Stomach (tissue), 19 donors: ENCODE measurements at places on chromosomes 11 and 22. TPM values are rescaled to one million over a fixed set of nuclear protein-coding genes. Genes with fewer than 3 reads are reported as not detected.

DNA sequence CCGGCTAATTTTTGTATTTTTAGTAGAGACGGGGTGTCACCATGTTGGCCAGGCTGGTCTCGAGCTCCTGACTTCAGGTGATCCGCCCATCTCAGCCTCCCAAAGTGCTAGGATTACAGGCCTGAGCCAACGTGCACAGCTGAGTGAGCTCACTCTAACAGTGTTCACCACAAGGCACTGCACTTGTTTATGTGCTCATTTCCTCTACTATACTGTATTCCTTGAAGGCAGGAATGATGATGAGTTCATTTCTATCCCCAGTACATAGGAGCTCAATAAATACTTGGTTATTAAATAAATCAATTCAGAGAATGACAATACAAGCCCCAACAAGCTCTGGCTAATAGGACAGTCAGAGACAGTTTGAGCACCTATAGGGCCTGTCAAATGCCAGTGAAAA is 29.1 kb downstream of the ALG8 start:
- H3K27ac ChIP-seq: no peak overlapping the region
- no peaks in the 10 kb centered on the region for H3K4me1 ChIP-seq
- no peak overlapping the region for H3K4me3 ChIP-seq

CARD10 gene
- 13.6 TPM for polyA plus RNA-seq

DNA sequence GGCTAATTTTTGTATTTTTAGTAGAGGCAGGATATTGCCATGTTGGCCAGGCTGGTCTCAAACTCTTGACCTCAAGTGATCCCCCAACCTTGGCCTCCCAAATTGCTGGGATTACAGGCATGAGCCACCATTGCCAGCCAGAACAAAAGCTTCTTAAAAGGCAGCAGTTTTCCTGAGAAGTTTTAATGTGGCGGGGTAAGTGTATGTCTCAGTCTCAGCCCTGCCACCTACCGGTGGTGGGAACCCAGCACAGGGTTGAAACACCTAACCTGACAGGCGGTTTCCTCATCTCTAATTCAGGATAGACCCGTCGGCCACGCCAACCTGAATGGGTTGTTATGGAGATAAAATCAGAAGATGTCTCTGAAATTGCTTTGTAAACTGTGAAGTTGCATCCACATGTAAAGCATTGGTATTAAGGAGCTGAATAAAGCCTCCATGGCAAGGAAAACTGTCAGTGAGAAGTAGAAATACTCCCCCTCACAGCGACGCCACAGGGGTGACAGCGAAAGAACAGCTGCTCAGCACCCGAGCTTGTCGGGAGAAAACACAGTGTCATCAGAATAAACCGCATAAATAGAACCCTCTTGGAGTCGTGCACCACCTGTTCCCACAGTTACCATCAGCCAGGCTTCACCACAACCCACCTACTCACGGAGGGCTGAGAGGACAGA is 165.9 kb upstream of the NCAM1 start:
- H3K4me3 ChIP-seq: no peak overlapping the region
- H3K27me3 ChIP-seq: no peaks in the 10 kb centered on the region
- peaks cover 6% of the 10 kb centered on the region for H3K4me1 ChIP-seq
- DNase-seq: peak; percentile 41
- no peak overlapping the region for H3K27ac ChIP-seq

DNA sequence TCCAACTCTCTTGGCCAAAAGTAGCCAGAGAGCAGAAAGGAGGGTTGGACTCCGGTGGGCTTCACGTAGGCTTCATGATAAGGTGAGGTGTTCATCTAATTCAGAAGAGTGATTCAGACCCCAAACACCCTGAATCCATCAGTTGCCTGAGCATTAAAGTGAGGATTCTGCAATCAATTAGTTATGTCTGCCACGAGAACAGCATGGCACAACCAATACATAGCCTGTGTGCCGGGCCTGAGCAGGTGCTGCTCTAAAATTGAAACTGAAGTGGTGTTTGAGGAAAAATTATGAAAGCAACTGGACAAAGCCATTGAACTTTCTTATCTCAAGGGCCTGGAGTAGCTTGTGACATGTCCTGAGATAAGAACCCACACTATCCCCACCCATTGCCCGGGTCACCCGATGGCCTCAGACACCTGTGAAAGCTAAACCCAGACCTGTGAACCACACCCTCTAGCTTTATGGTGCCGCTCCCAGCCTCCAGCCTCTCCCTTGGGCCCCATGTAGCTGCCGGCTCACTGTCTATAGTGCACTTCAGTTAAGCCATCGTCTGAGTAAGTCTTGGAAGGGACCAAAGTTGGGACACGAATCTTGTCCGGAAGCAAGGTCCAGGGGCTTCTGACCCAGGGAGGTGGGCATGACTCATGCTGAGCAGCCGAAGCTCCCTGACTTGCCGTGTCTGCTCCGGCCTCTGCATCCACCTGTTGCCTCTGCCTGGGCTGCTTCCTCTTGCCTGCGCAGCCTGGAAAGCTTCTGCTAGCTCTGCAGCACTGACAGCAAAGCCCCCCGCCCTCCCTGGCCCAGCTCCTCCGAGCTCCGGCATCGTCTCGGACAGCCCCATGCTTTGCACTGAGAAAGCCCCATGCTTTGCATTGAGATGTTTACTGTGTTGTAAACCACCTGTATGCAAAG is 5.7 kb upstream of the MYEOV start:
- H3K4me3 ChIP-seq: no peak overlapping the region
- no peaks in the 10 kb centered on the region for H3K27me3 ChIP-seq
- peak overlapping the region; percentile 20 for H3K27ac ChIP-seq
- no peaks in the 10 kb centered on the region for H3K36me3 ChIP-seq
- peaks cover 1% of the 10 kb centered on the region for H3K4me1 ChIP-seq
- peak; percentile 68 for DNase-seq

DNA sequence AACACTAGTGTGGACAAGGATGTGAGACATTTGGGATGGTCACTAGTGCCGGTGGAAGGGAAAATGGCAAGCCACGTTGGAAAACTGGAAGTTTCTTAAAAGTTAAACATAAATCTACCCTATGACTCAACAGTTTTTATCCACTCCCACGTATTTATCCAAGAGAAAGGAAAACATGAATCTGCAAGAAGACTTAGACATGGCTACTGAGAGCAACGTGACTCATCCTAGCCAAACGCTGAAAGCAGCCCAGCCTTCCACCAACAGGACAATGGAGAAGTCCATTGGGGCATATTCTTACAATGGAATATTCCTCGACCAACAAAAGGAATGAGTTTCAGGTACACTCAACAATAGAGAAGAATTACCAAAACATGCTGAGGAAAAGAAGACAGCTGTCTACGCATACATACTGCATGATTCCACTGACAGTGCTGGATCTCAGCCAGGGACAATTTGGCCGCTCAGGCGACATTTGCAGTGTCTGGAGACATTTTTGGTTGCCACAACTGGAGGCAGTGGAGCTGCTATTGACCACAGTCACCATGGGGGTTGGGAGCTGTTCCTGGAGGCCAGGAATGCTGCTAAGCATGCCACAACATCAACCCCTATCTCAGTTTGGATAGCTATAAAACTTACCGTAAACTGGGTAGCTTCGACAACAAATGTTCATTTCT is 21.2 kb downstream of the SYT13 start:
- no peak overlapping the region for H3K27ac ChIP-seq
- H3K4me1 ChIP-seq: no peaks in the 10 kb centered on the region
- no peak for DNase-seq
- H3K27me3 ChIP-seq: peaks cover 60% of the 10 kb centered on the region
- H3K36me3 ChIP-seq: no peaks in the 10 kb centered on the region

DNA sequence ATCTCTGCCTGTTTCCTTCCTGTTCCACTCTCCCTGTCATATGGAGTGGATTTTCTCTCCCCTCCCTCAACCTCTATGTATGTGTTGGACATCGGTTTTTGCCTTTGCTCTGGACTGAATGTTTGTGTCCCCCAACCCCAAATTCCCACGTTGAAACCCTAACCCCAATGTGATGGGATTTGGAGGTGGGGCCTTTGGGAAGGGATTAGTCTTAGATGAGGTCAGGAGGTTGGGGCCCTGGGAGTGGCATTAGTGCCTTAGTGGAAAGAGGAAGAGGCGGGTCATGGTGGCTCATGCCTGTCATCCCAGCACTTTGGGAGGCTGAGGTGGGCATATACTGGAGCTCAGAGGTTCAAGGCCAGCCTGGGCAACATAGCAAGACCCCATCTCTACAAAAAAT is 11.6 kb downstream of the TP53AIP1 start:
- no peak overlapping the region for H3K27ac ChIP-seq
- no peak overlapping the region for H3K4me3 ChIP-seq
- no peaks in the 10 kb centered on the region for H3K4me1 ChIP-seq
- no peak for DNase-seq
- H3K27me3 ChIP-seq: no peaks in the 10 kb centered on the region
- H3K36me3 ChIP-seq: no peaks in the 10 kb centered on the region

MMP3 gene
- 1.7 TPM for polyA plus RNA-seq
